Cerebellum (tissue), 4 donors: ENCODE measurements at places on chromosomes 3 and 15. TPM values are rescaled to one million over a fixed set of nuclear protein-coding genes. Genes with fewer than 3 reads are reported as not detected.

Gene TTLL13
- 0.36 TPM for total RNA-seq

Gene TM4SF18
- 8.3 TPM for total RNA-seq

Gene COL6A6
- total RNA-seq, result 5.4 TPM

Gene CILP
- 0.27 TPM for total RNA-seq

Gene SCN11A
- 0.64 TPM for total RNA-seq

Gene MOBP
- 0.73 TPM for total RNA-seq

Gene RBP2
- not detected for total RNA-seq

Gene TUSC7
- not detected for total RNA-seq

Gene STX19
- total RNA-seq, result not detected

Gene ARPP21
- total RNA-seq, result 81.5 TPM

Gene RNU5B-1
- total RNA-seq, result not detected

Gene TGM5
- not detected for total RNA-seq

Gene ZBED2
- total RNA-seq, result not detected
